Adrenal gland (tissue), 19 donors: ENCODE measurements at places on chromosomes 2 and 18. TPM values are rescaled to one million over a fixed set of nuclear protein-coding genes. Genes with fewer than 3 reads are reported as not detected.

The KLHL14 gene
- not detected for total RNA-seq

The CUL3 gene
- 75.4 TPM for total RNA-seq

DNA sequence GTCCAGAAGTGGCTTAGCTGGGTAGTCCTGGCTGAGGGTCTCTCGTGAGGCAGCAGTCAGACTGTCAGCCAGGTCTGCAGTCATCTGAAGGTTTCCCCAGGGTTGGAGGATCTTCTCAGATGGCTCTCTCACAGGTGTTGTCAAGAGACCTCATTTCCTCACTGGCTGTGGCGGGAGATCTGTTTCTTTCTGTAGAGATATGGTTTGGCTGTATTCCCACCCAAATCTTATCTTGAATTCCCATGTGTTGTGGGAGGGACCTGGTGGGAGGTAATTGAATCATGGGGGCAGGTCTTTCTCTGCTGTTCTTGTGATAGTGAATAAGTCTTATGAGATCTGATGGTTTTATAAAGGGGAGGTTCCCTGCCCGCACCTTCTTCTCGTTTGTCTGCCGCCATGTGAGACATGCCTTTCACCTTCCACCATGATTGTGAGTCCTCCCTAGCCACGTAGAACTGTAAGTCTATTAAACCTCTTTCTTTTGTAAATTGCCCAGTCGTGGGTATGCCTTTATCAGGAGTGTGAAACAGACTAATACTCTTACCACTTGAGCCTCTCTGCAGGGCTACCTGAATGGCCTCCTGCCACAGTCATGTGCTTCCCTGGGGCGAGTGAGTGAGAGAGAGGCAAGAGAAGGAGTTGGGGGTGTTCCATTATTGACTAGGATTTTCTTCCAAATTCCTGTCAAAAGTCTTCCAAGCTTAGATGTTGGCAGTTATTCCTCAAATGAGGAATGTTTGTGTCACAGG lies 23.6 kb downstream of the MALT1 start:
- no peak for DNase-seq

DNA sequence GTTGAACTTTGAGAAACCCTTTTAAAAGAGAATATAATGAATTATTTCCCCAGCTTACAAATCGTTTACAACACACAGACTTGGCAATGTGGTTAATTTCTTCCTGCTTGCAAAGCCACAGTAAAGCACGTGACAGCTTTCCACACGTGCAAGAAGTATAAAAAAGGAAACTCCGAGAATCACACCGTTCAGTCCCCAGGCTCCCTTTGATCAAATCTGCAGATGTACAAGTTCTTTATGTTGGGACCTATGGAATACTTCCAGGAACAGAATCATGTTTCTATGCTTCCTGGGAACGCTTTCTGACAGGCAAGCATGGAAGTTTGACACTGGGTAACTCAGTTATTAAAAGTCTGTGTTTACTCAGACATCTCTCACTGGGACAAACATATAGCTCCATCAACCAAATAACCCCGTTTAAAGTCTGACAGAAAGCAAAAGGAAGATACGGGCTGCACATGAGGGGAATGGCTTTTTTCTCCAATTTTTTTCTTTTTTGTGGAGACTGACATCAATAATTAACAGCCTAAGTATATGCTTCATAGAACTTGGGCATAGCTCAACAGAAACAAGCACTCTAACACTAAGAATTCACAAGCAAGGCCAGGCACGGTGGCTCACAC lies 134.8 kb downstream of the EIPR1 start:
- peak; percentile 45 for DNase-seq

DNA sequence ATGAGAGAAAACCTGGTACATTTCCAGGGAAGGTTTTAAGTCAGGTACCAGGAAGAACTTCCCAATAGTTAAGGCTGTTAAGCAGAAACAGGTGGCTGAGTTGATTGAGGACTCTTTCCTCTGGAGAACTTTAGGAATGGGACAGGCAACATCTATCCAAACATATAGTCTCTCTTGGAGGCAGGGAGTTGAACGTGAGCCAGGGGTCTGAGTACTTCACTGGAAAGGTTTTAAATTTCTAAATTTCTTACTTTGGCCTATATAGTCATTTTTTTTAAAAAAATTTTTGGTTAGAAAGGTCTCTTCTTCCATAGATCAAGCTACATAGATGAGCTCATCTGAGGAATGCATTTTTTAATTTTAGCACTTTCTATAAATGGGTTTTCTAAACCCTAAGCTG lies 261.4 kb upstream of the TCF4 start:
- DNase-seq, result no peak

DNA sequence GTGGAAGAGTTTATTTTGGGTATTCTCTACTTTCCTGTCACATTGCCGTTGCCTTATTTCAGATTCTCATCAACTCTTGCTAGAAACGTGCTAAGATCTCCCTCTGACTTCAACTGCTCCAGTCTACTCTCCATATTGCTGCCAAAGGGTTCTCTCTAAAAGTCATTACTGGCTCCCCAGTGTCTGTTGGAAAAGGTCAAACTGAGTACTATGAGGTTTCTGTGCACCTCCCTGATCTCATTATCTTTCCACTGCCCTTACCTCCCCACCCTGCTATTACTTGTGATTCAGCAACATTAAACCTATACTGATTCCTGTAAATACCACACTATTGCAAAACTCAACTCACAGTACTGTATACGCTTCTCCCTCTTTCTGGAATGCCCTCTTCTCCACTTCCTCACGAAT lies 1.9 kb upstream of the KRCC1 start:
- no peak for DNase-seq

DNA sequence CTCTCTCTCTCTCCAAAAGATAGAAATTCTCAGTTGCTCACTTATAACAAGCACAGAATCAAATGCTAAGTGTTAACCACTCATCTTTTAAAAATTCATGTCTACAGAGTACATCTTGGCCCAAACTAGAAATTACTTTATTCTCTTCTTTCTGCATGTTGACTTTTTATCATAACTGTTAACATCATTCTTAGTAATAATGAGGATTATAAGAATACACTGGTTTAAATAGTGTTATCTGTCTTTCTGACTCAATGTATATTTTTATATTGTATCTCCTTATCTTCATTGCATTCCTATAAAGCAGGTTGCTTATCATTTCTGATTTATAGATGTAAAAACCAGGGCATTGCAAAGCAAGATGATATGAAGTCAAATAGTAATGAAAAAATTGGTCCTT lies 17.8 kb upstream of the KLF7 start:
- no peak for DNase-seq

DNA sequence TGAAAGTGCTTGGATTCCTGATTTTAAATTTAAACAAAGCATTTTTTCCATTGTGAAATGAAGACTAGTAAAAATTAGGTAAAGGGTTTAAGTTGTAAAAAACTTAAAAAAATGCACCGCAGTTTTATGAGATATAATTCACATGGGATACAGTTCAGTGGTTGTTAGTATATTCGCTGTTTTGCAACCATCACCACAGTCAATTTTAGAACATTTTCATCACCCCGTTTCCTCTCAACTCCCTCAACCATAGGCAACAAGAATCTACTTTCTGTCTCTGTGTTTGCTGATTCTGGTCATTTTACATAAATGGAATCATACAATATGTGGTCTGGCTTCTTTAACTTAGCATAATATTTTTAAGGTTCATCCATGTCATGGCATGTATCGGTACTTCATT lies 4.0 kb downstream of the DGKD start:
- no peak for DNase-seq
